ENCODE measurements at places on chromosomes 7 and 10.

GRCh38 chr10:43224321-43224720 lies 42.5 kb downstream of the RASGEF1A start:
- DNase-seq, result no peak

DNA sequence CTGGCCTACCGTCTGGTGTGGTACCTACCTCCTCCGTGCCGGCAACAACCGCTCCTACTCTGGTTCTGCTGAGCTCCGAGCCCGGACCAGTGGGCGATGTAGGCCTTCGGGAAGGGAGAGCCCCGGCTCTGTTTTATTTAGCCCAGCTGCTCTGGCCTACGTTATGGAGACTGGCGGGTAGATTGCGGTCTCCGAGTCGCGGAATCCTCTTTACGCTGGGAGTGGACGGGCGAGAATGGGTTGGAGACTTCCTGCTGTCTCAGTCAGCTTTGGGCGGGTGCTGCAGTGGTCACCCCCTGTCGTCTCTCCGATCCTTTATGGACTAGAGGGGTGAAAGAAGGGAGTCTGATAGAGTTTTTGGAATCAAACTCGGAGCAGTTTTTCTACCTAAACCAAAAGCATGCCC lies 406 bp downstream of the CBLL1 start:
- peak; percentile 7 for DNase-seq

DNA sequence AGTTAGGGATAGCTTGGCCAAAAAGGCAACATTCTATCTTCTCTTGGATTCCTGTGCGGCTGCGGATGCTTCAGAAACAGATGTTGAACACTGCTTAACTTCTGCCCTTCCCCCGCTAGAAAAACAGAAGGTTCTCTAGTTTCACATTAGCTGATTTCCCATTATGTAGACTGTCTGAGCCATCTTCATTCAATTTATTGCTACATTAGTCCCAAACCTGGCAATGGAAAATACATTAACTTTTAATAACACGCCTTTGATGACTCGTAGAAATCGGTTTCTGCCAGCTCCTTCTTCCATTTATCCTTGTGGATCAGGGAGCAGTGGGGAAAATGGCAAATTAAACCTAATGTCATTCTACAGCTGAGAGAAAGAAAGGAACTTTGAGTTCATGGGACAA lies 119.9 kb downstream of the SLC16A9 start:
- DNase-seq, result no peak

- DNase-seq, result peak; percentile 36
Measured at GRCh38 chr10:116690356-116691322, 51.7 kb downstream of the HSPA12A start.

All from pons (tissue), 1 donor.